ENCODE measurements at places on chromosomes 2 and 18.

DNA sequence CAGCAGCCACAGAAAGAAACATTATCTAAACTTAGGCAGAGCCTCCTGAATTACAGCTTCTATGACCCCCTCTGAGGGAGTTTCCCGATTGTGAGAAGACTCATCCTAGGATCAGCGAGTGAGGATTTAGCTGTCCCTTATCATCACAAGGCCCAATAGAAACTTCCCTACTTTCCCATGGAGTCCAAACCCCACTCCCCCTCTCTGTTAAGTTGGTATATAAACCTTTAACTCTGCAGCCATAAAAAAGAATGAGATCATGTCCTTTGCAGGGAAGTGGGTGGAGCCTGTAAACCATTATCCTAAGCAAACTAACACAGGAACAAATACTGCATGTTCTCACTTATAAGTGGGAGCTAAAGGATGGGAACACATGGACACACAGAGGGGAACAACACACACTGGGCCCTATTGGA, 78.8 kb downstream of the MYL12B start:
- DNase-seq = peak; percentile 50

DNA sequence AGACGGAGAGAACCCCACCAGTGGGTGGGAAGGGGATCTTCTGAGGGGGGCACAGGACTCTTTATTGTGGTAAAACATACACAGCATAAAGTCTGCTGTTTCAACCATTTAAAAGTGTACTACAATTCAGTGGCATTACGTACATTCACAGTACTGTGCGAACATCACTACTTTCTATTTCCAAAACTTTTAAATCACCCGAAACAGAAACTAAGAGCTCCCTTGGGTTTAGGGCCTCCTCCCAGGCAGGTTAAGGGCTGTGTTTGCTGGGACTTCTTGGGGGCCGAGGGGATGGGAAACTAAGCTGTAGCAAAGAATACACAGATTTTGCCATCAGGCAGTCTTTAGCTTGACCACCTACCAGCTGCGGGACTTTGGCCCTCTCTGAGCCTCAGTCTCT, 242.0 kb downstream of the HAUS1 start:
- no peak for DNase-seq

DNA sequence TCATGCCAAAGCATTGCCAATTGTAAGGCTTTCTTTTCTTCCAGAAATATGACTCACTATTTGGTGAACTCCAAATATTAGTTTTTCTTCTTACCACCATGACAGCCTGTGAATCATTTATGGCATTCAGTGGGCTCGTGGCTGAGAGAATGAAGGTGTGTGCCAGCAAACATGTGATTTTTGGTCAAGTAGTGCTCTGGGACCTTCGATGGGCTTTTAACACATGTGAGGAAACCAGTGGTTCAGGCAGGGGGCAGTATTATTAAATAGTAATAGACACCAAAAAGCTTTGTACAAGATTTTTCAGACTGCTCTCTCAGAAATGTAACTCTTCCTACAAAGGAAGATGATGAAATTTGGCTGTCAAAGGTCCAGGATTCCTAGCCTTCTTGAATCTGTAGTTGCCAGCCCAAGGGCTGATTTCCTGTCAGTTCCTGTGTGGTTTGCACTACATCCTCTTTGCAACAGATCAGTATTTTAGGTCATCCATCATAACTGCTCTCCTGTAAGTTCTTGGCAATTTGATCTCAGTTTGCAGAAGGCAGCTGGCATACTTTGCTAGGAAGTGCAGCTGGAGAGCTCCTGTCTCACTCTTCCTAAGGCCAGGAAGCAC, 64.3 kb downstream of the BABAM2 start:
- DNase-seq = peak; percentile 100

DNA sequence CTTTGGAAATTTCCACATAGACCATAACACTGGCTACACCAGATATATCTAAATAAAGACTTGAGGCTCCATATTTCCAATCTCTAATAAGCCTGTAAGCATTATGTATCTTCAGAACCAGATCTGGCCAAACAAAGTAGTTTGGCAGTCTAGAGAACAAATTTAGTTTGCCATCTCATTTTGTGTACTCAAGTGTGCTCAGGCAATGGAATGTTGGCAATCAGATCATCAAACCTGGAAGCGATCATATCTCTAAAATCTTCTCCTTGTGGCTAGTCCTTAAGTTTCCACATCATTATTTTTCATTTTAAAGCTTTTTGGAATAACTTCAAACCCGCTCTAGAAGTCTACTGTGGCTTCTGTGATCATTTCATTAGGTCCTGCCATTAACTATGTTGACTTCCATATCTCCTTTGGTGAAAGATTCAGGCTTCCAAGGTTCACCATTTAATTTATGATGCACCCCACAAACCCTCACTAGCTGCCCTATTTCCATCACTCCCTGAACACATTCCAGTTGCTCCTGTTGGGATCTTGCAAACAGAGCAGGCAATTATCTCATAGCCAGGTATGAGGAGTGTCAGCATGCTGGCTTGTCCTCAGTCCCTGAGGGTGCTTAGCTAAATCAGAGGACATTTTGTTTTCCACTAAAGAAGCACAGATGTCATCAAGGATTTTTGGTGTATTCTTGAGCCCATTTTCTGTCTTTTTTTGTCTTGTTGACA, 46.2 kb downstream of the WDR75 start:
- no peak for DNase-seq

- DNase-seq = no peak
Observed at GRCh38 chr2:213766465-213766901, 482.2 kb downstream of the SPAG16 start.

- no peak for DNase-seq
Observed at GRCh38 chr18:1408376-1408775, 503.7 kb downstream of the ADCYAP1 start.

GRCh38 chr2:170394641-170395387, 216.9 kb downstream of the MYO3B start:
- no peak for DNase-seq

- peak; percentile 13 for DNase-seq
Observed at GRCh38 chr18:22557168-22557941, 139.6 kb upstream of the CTAGE1 start.

GRCh38 chr18:79397830-79398761, 2.4 kb downstream of the NFATC1 start:
- peak; percentile 47 for DNase-seq

DNA sequence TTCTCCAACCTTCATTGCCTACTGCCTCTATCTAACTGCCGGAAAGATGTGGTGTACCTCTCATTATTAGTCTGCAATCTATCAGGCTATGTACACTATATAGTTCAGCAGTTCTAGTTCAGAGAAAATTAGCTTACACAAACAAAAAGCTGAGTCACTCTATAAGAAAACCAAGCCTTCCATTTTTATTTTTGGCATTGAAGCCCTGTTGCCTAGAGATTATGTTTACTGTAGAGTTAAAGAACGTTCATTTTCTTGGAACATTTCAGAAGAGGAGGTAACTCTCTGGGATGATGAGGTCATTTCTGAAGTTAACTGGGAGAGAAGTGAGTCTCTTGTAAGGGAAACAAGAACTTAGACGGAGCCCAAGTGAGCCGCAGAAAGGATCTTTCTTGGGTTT, 133.5 kb downstream of the FAM124B start:
- DNase-seq = peak; percentile 8

GRCh38 chr2:6728156-6728555, 137.6 kb downstream of the CMPK2 start:
- no peak for DNase-seq

GRCh38 chr18:75391279-75392225, 36.0 kb downstream of the SMIM21 start:
- DNase-seq = peak; percentile 20

GRCh38 chr2:101089419-101089818, 61.8 kb downstream of the TBC1D8 start:
- no peak for DNase-seq

DNA sequence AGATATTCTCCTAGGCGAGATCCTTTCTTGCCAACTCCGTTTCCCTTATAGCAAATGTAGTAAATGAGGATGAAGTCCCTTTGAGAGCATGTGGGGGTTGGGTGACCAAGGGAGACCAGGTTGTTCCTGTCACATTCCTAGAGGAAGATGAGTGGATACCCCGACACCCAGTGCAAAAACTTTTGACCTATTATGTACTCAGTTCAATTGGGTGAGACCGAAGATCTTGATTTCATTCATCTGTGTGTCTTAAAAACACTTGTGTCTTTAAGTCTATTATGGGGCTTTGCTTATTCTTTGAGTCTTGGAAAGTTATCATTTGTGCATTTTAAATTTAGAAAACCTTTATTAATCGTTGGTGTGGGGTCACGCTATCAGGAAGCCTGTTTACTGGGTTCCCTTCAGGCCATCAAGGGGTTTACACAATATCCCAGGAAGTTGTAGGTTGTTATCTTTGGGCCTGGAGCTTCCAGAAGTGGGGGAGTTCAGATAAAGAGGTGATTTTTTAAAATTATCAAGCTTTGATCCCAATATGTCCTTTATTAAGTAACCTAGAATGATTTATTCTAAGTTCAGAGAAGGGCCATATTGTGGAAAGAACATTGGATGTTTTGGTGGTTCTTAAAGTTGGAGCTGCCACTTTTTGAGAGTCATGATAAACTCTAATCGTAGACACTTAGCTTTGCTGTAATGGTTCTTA, 2.8 kb downstream of the RHOB start:
- peak; percentile 58 for DNase-seq

DNA sequence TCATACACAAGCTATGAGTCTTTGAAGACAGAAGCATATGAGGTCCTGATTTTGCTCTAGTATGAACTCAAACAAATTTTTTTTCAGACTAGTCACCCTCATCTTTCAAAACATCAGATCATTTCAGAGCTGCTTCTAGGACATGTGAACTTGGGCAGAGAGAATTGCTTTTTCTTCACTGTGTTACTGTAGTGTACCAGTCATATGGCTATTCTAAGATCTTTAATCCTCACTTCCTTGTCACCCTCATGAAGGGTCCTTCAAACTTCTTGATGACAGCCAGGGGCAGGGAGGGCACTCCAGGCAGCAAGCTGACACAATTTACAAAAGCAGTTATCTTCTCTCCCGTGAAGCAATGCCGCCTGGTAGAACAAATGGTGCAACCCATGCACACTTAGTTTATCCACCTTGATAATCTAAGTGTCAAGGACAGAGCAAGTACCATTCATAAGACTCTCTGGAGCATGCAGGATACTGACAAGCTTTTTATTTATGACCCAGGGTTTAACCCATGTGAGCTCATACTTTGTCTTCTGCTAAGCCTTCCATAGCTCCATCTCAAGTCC, 200.6 kb downstream of the DPP10 start:
- DNase-seq = no peak

DNA sequence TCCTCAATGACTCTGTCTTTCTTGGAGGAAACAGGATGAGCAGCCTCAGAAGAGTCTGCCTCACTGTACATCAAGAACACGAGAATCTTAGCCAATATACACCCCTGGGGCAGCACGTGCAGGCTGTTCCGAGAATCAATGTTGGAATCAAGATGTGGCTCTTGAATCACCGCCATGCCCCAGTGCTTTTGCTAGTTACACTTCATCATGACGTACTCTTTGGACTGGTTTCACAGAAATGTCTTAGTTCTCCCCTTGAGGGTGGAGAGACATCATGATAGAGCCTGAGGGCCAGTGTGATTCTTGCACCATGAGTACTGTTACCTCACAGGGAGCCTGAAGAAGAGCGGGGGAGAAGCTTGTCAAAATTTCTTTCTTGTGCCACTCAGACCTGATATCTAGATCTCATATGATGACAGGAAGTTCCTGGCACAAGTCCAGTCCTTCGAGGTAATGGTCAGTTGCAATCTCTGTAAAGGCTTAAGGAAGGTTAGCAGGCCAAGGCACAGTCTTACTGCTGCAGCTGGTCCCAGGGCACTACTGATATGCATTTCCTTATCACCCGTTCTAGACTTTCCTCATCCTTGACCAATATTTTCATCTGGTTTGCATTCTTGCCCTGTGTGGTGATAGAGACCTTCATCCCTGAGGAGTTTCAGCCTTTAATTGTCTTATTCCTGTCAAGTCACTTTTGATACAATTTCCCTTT, 28.2 kb upstream of the STAT4 start:
- DNase-seq = no peak

DNA sequence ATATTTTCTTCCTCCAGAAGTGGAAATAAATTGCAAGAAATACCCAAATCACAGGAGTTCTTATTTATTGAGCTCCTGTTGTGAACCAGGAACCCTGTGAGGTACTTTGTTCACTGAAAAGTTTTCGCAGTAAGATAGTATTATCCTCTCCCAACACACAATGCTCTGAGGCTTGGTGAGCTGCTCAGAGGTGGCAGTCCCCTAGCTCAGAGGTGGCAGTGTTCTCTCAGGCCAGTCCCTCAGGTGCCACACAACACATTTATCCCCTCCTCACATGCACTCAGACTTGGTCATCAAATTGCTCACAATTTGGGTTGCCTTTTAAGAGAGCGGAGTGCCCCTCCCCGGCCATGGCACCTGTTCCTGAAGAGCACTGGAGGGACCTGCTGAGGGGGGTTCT, 25.9 kb downstream of the FAM228A start:
- no peak for DNase-seq

DNA sequence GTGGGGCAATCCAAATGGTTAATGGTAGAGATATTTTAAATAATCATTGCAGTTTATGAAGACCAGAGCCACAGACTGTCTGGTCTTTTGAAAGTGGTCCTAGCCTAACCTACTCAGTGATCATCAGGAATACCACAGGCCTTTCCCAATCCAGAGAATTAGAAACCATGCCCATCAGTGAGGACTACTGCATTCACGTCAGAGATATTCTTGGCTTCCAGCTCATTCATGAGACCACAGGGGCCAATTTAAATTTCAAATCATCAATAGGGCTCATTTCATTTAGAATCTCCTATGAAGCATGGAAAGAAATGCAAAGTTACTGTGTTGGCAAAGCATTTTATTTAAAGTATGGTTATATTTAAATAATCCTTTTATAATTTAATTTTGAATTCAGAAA, 362.3 kb upstream of the KCNJ3 start:
- no peak for DNase-seq

- DNase-seq = no peak
Observed at GRCh38 chr2:143356336-143356735, 227.1 kb downstream of the ARHGAP15 start.

GRCh38 chr2:222572751-222573174, 83.1 kb downstream of the FARSB start:
- no peak for DNase-seq

- no peak for DNase-seq
Observed at GRCh38 chr18:78455386-78455785, 524.2 kb upstream of the SALL3 start.
